NCI-H1092 treated with DMSO at 0.1 percent for 48 hours (cell line): ENCODE measurements at places on chromosomes 5 and 9.

DNA sequence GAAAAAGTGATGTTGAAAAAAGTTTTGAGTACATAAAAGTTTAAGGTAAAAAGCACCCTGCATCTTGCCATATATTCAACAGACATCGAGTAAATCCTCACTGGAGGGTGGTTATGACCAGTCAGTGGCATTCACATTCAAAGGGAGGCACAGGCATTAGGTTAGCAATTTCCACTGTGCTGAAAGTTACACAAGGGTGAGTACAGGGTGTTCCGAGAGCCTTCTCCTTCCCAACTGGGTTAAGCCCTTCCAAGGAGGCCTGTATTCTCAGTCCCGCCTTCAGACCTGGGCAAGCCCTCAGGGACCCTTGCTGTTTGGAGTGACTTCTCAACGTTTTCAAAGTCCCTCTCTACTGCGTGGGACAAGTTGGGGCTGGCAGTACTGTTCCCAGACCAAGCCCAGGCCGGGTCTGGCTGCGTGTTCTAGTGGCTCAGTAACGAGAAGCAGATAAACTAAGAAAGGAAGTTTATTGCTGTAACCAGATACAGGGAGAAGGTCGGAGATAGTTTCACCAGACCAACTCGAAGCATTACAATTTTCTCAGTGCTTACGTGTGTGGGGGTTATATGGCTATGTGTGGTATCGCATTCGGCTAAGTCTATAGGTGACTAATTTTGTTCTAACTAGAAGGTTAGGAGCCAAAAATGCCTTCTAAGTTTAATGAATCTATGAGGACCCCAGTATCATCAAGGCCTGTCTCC lies 13.0 kb upstream of the SETX start:
- DNase-seq: no peak

DNA sequence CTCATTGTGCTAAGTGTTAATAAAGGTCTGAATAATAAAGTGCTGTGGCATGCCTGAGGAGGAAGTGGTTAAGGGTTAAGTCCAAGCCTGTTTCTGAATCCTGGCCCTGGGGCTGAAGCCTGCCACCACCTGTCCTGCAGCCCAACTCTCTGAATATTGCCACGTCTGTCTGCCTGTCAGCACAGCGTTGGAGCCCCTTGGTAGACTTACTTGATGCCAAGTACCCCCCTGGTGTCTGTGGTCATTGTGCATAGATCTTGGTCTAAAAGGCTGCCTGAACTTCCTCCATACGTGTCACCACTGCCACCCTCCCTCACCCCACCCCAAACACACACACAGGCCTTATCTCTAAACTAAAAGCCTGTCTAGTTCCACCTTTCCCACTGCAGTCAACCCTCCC lies 35.4 kb upstream of the SLC2A8 start:
- DNase-seq: no peak

- no peak for DNase-seq
Observed at GRCh38 chr9:131886826-131887225, 146.9 kb upstream of the RAPGEF1 start.

- DNase-seq: peak; percentile 16
Observed at GRCh38 chr5:108681079-108681921, 66.4 kb upstream of the FER start.

DNA sequence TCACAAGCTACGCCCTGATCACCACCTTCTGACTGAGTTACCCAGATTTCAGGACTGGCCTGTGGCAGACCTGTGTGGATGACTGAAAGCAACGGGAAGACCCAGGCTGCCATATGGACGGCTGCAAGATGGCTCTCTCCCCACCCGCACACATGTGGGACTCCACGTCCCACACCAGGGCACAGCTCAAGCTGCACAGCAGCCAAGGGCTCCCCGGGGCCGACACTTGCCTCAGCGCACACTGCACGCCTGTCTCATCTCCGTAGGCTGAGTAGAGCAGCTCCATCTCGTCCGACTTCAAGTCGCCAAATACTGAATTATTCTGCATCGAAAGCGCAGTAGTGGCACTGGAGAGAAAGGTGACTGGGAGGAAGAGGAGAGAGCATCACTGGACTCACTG lies 14.5 kb downstream of the BRD9 start:
- no peak for DNase-seq

GRCh38 chr9:18549772-18550171 lies 75.8 kb downstream of the ADAMTSL1 start:
- DNase-seq: no peak

DNA sequence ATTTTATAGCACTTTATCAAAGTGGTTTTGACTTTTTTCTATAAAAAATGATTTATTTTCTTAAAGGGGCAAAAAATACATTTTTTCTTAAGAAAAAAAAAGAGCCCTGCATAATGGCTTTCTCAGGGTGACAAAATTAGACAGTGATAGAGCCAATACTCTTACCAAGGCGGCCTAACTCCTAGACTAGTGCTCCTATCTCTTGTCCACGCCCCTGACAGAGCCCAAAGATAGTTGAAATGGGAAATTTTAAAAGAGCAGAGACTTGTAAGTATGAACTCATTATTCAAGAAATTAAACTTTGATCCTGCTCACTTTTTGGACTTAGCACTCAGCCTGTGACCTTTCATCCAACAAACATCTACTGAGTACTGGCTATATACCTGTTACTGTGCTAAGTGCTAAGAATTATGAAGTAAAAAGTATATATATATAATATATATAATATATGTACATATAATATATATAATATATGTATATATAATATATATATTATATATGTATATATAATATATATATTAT lies 1.2 kb downstream of the INVS start:
- DNase-seq: no peak

DNA sequence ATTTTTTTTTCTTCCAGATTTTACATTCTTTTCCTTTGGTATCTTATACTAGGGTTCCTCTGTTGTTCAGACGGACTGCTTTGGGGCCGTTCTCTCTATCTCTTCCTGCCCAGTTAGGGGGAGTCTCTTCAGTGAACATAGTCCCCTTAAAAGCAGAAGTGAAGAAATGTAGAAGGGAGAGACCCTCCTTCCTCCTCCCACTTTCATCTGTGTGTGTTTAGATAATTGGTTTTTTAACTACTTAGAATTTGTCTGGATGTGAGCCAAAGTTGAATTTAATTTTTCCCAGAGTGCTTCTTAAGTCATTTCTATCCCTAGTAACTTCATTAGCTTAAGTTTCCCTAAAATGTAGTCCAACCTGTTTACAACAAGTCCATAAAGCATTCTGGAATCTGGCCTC lies 167.5 kb downstream of the HACD4 start:
- no peak for DNase-seq
